ENCODE measurements at places on chromosomes 1 and 21. TPM values are rescaled to one million over a fixed set of nuclear protein-coding genes. Genes with fewer than 3 reads are reported as not detected.

The AK5 gene
- total RNA-seq: 0.61 TPM

The SLAMF8 gene
- total RNA-seq: 1.1 TPM

The TAS1R1 gene
- total RNA-seq: not detected

The ANKRD65 gene
- total RNA-seq: not detected
